ENCODE measurements at places on chromosomes 16 and 17.
A peak's percentile ranks its signal among the peaks of the same experiment; 100 is the strongest.

GRCh38 chr16:60655514-60656153 is 1380.6 kb downstream of the CDH8 start:
- ATAC-seq: no peak

- no peak for ATAC-seq
Measured at GRCh38 chr17:66635386-66636045, 199.4 kb upstream of the CACNG5 start.

GRCh38 chr17:12252462-12252861 is 231.8 kb downstream of the MAP2K4 start:
- no peak for ATAC-seq

DNA sequence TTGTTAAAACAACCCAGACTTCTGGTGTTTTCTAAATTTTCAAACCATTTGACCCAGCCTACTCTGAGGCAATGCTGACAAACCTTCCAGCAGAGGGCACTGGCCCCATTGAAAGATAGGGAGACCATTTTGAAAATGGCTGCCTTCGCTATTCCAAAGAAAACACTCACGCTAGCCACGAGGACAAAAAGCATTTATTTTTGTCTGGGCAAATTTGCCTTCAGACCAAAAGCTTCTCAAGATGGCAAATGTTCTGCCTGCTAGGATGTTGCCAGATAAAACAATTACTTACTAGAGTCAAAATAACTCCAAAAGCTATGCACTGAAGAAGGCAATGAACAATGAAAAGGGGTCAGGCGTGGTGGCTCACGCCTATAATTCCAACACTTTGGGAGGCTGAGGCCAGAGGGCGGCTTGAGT is 296.7 kb upstream of the IRX5 start:
- no peak for ATAC-seq

DNA sequence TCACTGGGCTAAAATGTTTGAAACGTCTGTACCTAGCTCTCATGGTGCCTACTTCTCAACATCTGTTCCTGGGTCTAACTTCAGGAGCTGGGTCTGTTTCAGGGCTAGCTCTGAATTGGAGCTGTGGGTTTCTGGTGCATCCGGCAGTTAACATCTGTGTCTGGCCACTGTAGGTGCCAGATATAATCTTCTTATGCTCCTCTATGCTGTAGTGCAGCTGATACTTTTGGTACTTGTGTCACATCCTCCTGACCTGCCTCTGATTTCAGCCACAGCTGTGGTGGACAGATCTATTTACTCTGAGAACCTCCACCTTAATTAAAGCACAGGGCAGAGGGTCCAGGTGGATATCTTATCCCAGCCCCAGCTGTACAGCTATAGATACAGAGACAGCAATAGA is 496.5 kb upstream of the CDH11 start:
- ATAC-seq: no peak

DNA sequence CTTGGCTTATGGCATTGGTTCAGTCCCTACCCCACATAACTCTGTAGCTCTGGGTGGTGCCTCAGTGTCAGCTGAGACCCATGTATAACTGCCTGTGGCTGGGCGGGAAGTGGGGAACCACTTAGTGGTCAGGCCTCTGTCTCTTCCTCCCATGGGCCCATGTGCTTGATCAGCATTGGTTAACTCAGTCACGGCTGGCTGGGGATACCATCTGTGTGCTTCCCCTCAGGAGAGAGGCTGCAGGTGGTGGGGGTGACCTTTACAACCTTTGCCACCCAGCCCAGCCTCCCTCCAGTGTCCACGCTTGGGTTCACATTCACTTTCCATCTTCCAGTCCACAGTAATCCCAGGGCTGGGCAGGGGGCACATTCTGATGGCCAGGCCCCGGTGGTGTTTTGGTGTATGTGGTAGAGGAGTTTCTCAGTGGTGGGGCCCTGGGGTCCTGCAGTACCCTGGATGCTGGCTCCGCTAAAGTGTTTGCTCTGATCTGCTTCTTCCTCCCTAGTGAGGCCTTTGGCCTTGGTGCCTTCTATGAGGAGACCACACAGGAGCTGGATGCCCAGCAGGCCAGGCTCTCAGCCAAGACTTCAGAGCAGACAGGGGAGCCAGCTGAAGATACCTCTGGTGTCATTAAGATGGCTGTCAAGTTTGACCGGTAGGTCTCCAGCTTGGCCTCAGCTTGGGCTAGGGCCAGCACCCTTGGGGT is 10.2 kb upstream of the NFATC3 start:
- peak; percentile 80 for ATAC-seq

GRCh38 chr17:17724307-17725010 is 43.2 kb downstream of the RAI1 start:
- no peak for ATAC-seq

GRCh38 chr16:56936491-56936890 is 4.5 kb downstream of the HERPUD1 start:
- ATAC-seq: no peak

DNA sequence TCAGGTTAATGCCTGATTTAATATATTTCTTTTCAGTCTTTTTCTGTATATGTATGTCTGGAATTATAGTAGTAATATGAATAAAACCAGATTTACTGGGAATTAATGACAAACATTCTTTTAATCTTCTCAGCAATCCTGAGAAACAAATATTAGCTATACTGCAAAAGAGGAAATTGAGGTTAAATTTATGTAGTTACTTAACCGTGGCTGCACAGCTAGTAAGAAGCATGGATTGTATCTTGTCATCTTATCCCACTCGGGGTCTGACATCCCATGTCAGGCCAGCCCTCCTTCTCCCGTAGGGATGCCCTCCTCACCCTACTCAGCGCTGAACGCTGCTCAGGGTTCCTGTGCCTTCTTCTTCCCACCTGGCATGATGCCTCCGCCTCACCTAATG is 143.0 kb downstream of the FTO start:
- ATAC-seq: no peak

- ATAC-seq: no peak
Measured at GRCh38 chr16:53041320-53042051, 11.2 kb downstream of the CHD9NB start.

DNA sequence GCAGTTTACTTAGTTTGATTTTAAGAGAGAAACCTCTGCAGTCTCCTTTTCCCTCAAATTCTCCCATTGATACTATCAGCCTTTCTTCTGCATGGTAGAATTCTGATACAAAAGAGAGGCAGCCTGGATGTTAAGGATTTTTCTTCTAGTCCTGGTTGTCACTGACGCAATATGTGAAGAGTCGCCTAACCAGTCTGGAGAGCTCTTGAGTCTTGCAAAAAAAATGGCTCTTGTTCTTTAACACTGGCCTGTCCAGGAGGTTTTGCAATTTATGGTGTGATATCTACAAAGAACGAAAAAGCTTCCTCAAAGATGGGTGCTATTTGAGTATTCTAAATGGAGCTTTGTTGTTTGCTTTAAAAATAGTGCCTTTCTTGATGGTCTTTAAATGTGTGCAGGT is 28.9 kb downstream of the COX10 start:
- ATAC-seq: no peak

DNA sequence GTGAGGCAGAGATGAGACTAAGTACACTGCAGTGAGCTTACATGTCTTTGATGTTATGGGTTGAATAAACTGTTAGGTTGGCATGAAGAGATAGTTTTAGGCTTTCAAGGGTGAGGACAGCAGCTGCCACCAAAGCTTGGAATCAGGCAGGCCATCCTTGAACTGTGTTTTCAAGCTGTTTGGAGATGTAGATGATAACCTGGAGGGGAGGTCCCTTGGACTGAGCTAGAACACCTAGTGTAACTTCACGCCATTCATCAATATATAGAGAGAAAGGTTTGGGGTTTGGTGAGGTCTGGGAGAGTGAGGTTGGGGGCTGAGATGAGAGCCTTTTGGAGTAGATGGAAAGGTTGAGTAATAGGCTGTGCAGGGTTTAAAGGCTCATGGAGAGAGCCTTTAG is 2447.0 kb downstream of the TP53TG3F start:
- no peak for ATAC-seq

- ATAC-seq: no peak
Measured at GRCh38 chr16:12057266-12057665, 80.7 kb downstream of the SNX29 start.

DNA sequence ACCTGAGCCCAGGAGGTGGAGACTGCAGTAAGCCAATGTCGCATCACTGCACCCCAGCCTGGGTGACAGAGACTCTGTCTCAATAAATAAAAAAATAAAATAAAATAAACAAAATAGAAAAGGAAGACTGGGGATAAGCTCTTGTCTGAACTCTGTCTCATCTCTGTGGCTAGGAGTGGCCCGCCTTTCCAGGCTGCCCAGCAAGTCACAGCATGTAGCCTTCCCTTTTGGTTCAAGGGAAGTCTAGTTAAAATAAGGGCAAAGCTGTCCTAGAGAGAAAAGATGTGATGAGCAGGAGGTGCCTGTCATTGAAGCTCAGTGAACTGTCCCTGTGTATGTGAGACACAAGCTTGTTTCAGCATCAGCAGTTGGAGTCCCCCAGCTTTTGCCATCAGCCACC is 2.7 kb upstream of the GFAP start:
- no peak for ATAC-seq

DNA sequence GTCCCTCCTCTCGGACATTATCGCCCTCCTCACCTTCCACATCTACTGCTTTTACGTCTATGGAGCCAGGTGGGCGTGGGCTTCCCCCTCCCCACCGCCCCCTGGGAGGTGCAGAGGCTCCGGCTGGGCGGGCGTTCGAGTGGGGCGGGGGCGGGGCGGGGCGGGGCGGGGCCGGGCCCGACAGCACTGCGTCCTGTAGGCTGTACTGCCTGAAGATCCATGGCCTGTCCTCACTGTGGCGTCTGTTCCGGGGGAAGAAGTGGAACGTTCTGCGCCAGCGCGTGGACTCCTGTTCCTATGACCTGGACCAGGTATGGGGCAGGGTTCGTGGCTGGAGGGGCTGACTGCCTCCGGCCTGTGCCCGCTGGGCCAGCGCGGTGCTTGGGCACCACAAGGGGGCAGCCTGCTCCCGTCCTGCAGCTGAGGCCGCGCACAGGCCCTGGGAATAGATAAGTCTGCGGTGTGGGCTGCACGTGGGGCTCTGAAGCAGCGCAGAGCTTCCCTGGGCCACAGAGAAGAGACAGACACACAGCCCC is 9.2 kb downstream of the PIGQ start:
- peak; percentile 97 for ATAC-seq

DNA sequence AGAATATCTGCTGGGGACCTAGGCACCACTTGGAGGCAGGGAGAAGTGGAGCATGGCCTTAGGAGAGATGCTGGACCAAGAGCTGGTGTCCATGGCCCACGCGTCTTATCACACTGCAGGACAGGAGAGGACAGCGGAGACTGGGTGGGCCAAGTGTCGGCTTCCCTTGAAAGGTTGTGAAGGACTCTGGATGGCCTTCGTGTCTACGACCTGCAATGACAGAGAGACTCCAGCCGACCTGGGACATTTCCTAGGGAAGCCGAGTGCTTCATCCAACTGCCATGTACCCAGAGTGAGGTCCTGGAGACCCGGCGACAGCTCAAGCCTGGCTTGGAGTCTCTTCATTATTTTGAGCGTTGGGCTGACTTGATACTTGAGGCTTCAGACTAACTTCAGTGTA is 20.5 kb downstream of the C1QTNF1 start:
- ATAC-seq: no peak

DNA sequence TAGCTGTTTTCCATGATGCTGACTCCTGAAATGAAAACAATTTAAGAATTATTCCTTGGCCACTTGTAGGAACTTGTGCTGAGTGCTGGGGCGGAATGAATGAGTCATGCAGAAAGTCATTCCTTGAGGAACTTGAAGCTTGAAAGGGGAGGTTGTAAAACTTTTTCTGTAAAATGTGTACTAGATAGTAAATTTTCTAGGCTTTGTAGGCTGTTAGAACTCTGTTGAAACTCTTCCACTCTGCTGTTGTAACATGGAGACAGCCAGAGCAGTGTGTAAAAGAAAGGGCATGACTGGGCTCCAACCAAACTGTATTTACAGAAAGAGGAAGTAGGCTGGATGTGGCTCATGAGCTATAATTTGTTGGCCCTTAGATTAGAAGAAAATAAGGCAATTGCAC is 46.1 kb downstream of the ABCA8 start:
- no peak for ATAC-seq

GRCh38 chr16:4334724-4335495 is 16.2 kb downstream of the PAM16 start:
- no peak for ATAC-seq

DNA sequence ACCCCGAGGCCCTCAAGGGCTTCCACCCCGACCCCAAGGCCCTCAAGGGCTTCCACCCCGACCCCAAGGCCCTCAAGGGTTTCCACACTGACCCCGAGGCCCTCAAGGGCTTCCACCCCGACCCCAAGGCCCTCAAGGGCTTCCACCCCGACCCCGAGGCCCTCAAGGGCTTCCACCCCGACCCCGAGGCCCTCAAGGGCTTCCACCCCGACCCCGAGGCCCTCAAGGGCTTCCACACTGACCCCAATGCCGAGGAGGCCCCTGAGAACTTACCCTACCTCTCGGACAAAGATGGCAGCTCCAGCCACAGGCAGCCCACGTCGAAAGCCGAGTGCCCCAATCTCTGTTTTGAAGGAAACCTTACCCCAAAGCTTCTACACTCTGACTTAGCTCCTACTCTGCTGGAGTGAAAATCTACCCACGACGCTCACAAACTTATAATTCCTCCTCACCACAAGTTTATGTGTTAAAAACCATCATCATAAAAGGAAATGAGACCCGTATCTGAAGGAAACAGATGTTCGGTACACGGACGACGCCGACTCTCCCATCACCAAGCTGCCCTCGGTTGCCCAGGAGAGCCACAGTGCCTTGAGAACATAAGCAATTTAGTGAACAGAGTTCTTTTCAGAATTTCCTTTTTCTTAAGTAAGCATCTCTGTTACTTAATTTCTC is 61.2 kb upstream of the RPH3AL start:
- ATAC-seq: no peak

- ATAC-seq: no peak
Measured at GRCh38 chr17:71251951-71252350, 868.9 kb upstream of the SOX9 start.

DNA sequence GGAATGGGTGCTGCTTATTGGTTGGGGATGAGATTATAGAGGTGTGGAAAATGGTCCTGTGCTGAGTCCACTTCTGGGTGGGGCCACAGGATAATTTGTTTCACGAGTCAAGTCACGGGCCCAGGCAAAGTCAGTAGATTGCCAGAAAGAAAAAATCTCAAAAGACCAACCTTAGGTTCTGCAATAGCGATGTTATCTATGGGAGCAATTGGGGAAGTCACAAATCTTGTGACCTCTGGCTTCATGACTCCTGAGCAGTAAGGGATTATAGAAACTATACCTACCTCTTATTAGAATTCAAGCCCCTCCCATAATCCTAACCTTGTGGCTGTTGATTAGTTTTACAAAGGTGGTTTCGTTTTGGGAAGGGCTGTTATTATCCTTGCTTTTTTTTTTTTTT is 31.4 kb downstream of the WWP2 start:
- no peak for ATAC-seq

DNA sequence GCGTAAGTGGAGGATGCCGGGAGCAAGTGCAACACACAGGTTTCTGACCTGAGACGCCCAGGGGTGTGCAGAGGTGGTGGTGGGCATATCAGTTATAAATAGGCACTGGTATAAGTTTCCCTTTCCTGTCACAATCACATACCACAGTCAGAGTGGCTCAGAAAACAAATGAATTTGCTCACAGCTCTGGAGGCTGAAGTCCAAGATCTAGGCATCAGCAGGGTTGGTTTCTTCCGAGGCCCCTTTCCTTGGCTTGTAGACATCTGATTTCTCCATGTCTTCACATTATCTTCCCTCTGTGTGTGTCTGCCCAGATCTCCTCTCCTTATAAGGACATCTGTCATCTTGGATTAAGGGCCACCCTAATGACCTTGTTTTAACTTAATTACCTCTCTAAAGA is 250.5 kb upstream of the TNRC6C start:
- ATAC-seq: no peak

All from activated CD4-positive, CD25-positive, alpha-beta regulatory T cell treated with anti-CD3 and anti-CD28 coated beads, Interleukin-2, amount 50 U/mL, for 24 hours (primary cell).